ENCODE measurements at places on chromosomes 6 and 20. TPM values are rescaled to one million over a fixed set of nuclear protein-coding genes. Genes with fewer than 3 reads are reported as not detected.

GRCh38 chr6:45681860-45682511 lies 304.3 kb upstream of the SUPT3H start:
- no peak overlapping the region for H3K4me3 ChIP-seq
- H3K36me3 ChIP-seq = no peaks in the 10 kb centered on the region
- DNase-seq = no peak
- no peak overlapping the region for H3K27ac ChIP-seq
- no peaks in the 10 kb centered on the region for H3K27me3 ChIP-seq
- H3K4me1 ChIP-seq = no peaks in the 10 kb centered on the region

DNA sequence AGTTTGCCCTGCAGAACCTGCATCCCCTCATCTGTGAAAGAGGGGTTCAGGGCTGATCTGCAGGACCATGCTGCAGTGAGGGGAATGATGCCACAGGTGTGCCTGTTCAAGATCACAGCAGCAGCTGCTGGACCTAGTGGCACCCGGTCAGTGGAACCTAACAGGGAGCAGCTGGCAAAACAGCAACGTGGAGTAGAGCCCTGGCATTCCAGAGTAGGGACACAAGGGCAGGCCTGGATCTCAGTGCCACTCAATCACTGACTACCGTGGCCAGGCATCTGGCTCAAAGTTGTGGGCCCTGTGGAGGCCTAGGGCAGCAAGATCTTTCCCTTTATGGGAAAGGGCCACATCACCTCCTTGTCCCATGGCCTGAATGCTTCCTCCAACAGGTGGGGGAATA lies 62.2 kb downstream of the INSM1 start:
- H3K36me3 ChIP-seq = no peaks in the 10 kb centered on the region
- H3K27ac ChIP-seq = no peak overlapping the region
- no peak overlapping the region for H3K4me3 ChIP-seq
- DNase-seq = no peak
- no peaks in the 10 kb centered on the region for H3K4me1 ChIP-seq
- H3K27me3 ChIP-seq = no peaks in the 10 kb centered on the region

DNA sequence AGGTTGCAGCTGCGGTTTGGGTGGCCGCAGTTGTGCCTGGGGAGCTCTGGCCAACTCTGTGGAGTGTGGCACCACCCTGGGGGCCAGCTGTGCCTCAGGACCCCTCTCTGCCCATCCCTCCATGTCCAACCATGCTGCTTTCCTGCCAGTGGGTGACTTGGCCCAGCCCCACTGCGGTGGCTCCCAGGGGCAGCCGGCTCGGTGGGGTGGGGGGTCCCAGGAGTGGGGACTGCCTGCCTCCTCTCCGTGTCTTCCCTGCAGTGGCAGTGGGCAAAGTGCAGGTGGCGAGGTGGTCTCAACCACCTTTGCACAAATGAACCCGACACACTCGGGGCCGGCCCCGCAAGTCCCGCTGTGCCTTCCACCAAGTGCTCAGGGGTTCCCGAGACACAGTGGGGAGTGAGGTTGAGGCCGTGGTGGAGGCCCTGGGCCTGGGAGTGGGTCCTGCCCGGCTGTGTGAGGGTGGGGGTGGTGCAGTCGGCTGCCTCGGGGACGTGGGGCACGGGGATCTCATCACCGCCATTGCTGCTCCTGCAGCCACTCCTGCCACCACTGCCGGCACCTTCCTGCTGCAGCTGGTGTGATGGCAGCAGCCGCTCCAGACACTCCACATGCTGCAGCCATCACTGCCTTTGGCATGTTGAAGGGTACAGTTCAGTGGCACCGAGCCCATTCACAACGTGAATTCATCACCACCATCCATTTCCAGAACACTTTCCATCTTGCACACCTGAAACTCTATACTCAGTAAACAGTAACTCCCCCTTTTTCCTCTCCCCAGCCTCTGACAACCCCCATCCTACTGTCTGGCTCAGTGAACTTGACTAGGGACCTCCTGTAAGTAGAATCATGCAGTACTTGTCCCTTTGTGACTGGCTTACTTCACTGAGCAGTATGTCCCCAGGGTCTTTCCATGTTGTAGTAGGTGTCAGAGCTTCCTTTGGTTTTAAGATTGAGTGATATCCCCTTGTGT lies 10.7 kb upstream of the SLCO4A1 start:
- no peak overlapping the region for H3K4me3 ChIP-seq
- H3K4me1 ChIP-seq = no peaks in the 10 kb centered on the region
- DNase-seq = no peak
- H3K36me3 ChIP-seq = no peaks in the 10 kb centered on the region

- H3K27ac ChIP-seq = peak overlapping the region; percentile 82
- H3K27me3 ChIP-seq = no peaks in the 10 kb centered on the region
- no peaks in the 10 kb centered on the region for H3K36me3 ChIP-seq
- H3K4me1 ChIP-seq = peaks cover 5% of the 10 kb centered on the region
Observed at GRCh38 chr6:106730264-106730663, 100.9 kb downstream of the QRSL1 start.

GRCh38 chr6:163878698-163879097 lies 464.2 kb downstream of the QKI start:
- no peaks in the 10 kb centered on the region for H3K4me1 ChIP-seq
- H3K27me3 ChIP-seq = no peaks in the 10 kb centered on the region
- DNase-seq = no peak
- no peaks in the 10 kb centered on the region for H3K36me3 ChIP-seq

DNA sequence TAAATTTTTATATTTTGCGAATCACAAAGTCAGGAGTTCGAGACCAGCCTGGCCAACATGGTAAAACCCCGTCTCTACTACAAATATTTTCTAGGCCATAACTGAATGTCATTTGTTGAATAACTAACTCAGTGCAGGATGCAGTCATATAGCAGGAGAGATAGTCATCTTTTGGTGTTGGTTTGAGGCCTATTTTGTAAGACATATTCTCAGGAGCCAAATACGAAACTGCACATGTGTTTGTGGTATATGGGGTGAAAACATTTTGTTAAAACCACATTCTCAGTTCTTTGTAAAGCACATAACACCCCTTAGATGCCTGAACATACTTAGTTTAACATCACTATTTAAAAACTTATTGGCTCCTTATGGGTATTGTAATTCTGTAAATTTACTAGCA lies 4.7 kb upstream of the ENPP5 start:
- no peaks in the 10 kb centered on the region for H3K4me1 ChIP-seq
- no peak overlapping the region for H3K27ac ChIP-seq
- no peak for DNase-seq
- H3K27me3 ChIP-seq = no peaks in the 10 kb centered on the region

DNA sequence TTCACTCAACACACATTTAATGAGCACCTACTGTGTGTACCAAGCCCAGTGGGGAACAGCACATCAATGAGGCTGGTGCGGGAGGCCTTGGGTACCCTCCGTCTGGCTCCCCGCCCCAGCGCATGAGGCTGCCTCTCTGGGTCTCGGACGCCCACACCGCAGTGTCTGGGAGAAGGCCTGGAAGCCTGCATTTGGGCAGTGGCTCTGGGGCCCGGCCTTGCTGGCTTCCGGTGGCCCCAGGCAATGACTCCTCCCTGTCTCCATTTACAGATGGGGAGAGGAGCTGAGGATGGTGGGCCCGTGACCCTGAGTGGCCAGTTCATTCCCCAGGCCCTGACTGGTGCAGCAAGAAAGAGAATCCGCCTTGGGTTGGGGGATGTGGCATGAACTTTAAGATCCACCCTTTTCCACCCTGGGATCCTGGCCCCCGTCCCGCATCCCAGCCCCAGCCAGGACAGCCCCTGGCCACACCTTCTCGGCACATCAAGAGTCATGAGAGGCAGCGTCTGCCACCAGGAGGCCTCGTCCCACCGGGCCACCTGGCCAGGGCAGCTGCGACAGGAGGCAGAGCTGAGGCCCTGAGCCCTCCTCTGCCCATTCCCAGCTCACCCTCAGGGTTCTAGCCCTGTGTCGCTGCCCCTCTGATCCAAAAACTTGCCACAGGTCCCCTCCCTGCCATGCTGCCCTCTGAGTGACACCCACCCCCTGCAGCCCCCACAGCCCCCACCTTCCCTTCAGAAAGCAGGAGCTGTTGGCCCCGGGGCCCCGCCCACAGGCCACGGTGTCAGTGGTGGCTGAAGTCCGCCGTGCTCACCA lies 17.5 kb upstream of the MRGBP start:
- H3K27me3 ChIP-seq = no peaks in the 10 kb centered on the region
- no peak overlapping the region for H3K27ac ChIP-seq
- no peaks in the 10 kb centered on the region for H3K36me3 ChIP-seq

DNA sequence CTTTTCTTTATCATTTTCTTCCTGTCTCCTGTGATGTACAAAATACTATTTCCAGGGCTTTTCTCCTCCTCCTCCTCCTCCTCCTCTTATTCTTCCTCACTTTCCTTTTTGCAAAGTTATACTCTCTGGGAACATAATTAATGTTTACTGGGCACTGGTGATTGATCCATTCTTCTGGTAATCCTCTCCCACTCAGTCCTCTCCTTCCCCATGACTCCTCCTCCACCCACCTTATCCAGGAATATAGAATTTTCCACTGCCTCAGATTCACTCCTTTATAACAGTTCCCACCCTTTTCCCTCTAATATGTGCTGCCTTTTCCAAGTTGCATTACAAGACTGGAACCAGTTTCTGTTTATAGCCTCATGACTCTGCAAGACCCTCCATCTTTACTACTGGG lies 62.5 kb upstream of the IYD start:
- no peaks in the 10 kb centered on the region for H3K36me3 ChIP-seq
- no peaks in the 10 kb centered on the region for H3K27me3 ChIP-seq
- DNase-seq = no peak
- peaks cover 4% of the 10 kb centered on the region for H3K4me1 ChIP-seq

GRCh38 chr6:133892813-133893691 lies 4.1 kb downstream of the TCF21 start:
- DNase-seq = no peak
- H3K27ac ChIP-seq = peak overlapping the region; percentile 57
- no peaks in the 10 kb centered on the region for H3K36me3 ChIP-seq
- H3K27me3 ChIP-seq = peaks cover 87% of the 10 kb centered on the region
- no peaks in the 10 kb centered on the region for H3K4me1 ChIP-seq

- no peaks in the 10 kb centered on the region for H3K36me3 ChIP-seq
- no peak overlapping the region for H3K4me3 ChIP-seq
- no peaks in the 10 kb centered on the region for H3K27me3 ChIP-seq
Observed at GRCh38 chr6:63236398-63236817, 25.1 kb downstream of the FKBP1C start.

- peaks cover 10% of the 10 kb centered on the region for H3K27me3 ChIP-seq
- H3K36me3 ChIP-seq = no peaks in the 10 kb centered on the region
- H3K4me1 ChIP-seq = no peaks in the 10 kb centered on the region
- H3K4me3 ChIP-seq = no peak overlapping the region
- no peak for DNase-seq
- no peak overlapping the region for H3K27ac ChIP-seq
Observed at GRCh38 chr20:63150911-63151531, 64.9 kb downstream of the YTHDF1 start.

DNA sequence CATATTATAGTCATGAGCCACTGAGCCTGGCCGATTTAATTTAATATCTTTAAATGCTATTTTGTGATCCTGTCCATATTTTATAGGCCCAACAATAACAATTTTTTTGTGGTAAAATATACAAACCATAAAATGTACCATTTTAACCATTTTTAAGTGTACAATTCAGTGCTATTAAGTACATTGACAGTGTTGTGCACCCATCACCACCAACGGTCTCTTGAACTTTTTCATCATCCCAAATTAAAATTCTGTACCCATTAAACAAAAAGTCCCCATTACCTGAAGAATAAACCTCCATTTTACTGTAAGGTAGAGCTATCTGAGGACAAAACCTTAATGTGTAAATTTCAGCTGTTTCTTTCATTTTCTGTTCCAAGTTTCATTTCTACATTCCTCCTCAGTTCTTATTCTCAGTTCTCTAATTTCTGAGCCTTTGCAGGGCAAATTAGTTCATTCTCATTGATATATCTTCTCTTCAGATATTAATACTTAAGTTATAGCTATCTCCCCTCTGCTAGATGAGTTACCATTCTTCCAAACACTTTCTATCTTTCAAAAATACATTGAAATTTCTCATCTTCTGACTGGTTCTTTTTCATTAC lies 10.3 kb downstream of the MTO1 start:
- H3K36me3 ChIP-seq = peaks cover 4% of the 10 kb centered on the region
- no peaks in the 10 kb centered on the region for H3K4me1 ChIP-seq
- DNase-seq = no peak
- H3K27me3 ChIP-seq = no peaks in the 10 kb centered on the region

DNA sequence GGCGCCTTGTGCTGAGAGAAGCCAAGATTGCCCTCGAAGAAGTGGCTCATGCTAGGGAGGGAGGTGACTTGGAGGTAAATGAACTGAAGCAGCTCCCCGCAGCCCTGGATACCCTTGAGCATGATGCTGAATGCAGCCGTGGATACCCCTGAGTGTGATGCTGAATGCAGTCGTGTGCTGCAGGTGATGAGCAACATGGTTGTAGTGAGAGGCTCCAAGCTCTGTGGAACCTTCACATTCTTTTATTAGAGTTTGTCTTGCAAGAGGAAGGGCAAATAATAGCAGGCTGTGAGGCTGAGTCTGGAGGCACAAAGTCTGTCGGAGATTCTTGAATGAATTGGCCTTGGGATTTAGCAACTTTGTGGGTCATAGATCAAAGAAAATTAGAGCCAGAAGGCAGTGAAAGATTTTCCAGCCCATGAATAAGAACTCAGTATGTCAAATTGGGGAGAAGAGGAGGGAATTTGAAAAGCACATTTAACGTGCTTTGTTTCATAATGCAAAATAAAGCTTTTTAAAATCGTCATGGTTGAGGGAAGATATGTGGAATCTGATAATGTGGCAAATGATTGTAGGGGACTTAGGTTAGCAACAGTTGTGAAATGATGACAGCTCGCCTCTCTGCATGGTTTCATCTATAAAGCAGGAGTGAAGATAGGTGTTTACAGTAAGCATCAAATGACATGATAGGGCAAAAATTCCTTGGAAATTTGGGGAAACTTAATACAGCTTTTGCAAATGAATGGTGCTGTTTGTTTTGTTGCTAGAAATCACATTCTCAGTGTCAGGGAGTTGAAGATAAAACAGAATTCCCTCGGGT lies 120.1 kb upstream of the TIAM2 start:
- no peaks in the 10 kb centered on the region for H3K27me3 ChIP-seq
- H3K4me3 ChIP-seq = no peak overlapping the region
- no peaks in the 10 kb centered on the region for H3K36me3 ChIP-seq
- H3K27ac ChIP-seq = no peak overlapping the region
- DNase-seq = no peak

- no peaks in the 10 kb centered on the region for H3K36me3 ChIP-seq
- peak overlapping the region; percentile 58 for H3K27ac ChIP-seq
Observed at GRCh38 chr6:3403238-3404173, 53.3 kb downstream of the SLC22A23 start.

DNA sequence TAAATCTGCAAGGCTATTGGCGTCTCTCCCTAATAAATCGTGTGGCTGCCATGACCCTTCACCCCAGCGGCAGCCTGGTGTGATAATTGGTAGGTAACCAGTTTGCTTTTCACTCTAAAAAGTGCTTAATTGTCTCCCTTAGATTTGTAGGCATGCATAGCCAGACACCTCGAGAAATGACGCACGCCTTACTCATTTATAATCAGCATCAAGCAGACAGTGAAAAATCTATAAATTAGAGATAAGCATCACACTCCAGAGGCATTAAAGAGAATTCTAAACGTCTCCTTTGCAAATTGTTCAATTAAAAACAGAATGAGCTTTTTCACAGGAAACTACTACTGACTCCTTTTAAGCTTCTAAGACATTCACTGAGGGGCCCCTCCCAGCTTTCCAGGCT lies 110.2 kb upstream of the RPS6KA2 start:
- H3K4me1 ChIP-seq = no peaks in the 10 kb centered on the region
- no peak overlapping the region for H3K27ac ChIP-seq
- DNase-seq = no peak
- no peaks in the 10 kb centered on the region for H3K27me3 ChIP-seq
- no peaks in the 10 kb centered on the region for H3K36me3 ChIP-seq
- H3K4me3 ChIP-seq = no peak overlapping the region

Gene CABLES2
- total RNA-seq = 7.8 TPM

Gene PIGU
- 22.3 TPM for total RNA-seq

Gene TRAPPC3L
- total RNA-seq = not detected

Gene PRDM13
- not detected for total RNA-seq

All from colonic mucosa (tissue), 4 donors.